Uterus (tissue), 4 donors: ENCODE measurements at places on chromosomes 3 and 15.

DNA sequence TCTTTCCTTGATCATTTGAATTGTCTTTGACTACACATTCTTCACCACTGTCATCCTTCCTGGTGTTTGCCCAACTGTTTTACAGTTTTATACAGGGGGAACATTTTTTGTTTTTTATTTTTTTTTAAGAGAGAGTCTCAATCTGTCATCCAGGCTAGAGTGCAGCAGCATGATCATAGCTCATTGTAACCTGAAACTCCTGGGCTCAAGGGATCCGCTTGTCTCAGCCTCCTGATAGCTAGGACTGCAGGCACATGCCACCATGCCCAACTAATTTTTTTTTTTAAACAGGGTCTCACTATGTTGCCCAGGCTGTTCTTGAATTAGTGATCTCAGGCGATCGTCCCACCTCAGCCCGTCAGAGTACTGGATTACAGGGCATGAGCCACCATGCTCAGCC is 222.6 kb downstream of the BBX start:
- DNase-seq: no peak

GRCh38 chr3:130759692-130760338 is 13.2 kb upstream of the PIK3R4 start:
- no peak for DNase-seq

GRCh38 chr3:105375750-105376511 is 9.2 kb downstream of the ALCAM start:
- no peak for DNase-seq

DNA sequence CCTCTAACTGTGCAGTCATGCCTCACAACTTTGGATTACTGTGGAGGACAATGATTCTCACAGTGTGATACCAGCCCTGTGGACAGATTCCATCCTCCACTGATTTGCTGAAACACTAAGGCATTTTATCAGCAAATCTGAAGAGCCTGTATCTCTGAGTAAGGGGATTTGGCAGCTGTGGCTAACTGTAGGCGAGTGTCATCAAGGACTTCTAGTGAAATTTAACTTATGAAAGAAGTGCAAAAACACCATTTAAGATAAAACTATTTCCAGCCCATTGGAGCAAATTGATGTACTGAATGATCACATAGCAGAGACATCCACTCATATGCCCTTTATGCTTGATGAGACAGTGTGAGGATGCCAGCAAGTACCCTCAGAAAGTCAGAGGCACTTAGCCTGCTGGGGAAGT is 13.9 kb upstream of the TMPRSS7 start:
- DNase-seq: no peak

DNA sequence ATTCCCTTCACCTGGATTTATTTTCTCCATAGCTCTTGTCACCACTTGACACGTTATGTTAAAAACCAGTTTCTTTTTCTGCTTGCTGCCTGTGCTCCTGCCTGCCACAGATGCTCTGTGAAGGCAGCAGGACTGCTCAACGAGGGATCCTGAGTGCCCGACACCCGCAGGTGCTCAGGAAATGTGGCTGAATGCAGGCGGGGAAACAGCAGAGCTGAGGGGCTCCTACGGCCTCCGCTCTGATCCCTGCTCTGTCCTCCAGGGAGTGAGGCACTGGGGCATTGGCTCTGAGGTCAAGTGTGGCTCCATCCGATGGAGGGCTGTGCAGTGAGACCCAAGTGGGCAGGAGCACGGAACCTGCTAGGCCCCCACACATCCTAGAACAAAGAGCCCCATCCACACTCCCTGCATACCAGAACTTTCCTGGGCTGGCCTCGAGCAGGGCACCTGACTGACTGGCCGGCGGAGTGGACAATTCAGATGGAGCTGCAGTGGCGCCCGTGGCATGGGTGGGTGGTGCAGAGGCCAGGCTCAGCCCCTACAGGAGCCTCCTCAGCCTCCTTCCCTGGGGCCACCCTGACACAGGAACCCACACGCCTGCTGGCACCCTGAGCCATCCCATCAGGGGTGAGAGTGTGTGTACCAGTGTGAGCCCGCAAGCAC is 27.9 kb downstream of the IQSEC1 start:
- no peak for DNase-seq

DNA sequence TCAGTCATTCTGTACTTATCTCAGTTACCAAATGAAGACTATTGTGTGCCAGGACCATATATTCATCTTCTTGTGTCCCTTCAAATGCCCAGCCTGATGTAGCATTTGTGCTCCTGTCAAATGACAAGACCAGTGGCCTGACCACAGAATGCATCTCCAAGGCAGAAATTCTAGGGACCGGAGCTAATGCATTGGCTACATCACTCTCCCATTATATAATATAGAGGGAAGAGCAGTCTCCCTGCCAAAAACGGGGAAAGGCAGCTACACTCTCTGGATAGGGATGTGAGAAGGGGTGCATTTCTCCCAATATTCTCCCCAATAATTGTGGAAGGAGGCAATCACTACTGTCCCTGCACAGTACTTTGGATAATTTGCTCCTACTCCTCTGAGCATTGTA is 312.0 kb downstream of the EPHB1 start:
- DNase-seq: no peak

DNA sequence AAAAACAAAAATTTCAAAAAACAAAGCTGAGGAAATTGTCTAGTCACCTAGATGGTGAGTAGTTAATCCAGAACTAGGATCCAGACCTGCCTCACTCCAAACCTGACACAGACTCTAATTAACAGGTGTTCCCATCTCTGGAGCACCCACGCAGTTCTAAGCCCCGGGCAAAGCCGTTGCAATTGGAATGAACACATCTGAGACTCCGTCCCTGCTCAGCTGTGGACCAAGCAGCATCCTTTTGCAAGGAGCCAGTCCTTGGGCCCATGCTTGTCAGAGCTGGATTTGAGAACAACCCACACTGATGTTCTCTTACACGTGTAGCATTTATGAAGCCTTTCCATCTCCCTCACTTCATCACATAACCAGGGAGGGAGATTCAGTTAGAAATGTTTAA is 54.8 kb downstream of the LMCD1 start:
- DNase-seq: no peak

DNA sequence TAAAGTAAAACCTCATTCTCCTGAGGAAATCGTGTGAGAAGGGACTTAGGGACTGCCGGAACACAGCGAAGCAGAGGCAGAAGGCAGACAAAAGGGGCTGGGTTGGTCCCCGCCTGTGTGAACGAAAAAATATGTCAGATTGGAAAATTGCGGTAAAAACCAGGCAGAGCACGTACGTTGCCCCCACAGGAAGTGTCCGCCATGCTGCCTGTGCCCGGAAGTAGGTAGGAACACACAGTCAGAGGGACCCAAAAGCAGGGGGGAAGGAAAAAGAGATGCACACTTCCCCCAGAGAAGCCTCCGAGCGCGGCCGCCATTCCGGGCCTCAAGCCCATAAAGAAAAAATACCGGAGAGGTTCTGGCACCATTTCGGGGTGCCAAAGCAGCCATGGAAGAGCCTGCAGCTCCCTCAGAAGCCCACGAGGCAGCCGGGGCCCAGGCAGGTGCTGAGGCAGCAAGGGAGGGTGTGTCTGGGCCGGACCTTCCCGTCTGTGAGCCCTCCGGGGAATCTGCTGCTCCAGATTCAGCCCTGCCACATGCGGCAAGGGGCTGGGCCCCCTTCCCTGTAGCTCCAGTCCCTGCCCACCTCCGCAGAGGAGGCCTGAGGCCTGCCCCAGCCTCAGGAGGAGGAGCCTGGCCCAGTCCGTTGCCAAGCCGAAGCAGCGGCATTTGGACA is at the start of gene MKRN3:
Gene MKRN3, plus strand, starts transcription at position 280 of the 676 bp plus-strand sequence. Its CDS starts 109 bp downstream, at position 389.
- no peak for DNase-seq

DNA sequence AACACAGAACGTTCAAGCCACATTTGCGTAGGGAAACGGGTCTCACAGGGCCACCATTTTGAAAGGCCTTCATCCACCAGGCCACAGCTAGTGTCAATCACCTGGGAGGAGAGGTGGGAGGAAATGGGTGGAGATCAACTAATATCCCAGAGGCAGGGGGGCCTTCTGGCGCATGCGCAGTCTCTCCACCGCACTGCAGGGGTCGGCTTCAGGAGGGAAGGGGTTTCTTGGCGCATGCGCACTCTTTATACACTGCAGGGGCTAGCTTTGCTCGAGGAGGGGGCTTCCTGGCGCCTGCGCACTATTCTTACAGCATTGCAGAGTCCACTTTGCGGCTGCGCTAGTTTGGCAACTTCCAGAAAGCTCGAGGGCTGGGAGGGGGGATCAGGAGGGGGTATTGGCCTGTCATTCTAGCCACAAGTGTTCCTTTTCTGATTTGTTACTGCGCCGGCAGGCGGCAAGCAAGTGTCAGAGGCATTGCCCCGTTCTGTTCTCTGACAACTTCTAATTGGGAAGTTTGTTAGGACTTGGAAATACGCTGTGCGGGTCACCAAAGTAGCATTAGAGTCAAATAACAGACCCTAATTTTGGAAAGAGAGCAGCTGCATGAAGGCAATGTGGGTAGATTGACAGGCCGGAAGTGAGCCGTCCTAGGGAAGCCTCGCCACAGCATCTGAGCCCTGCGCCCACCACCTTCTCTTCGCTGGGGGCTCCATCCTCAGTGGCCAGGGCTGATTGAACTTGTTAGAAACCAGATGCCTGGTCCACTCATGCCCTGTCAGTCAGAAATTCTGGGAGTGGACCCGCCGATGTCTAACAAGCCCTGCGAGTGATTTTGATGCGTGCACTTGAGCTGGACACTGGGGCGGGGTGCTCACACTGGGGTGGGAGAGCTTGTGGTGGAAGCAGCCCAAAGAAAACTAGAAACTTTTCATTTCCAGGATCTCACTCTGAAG is 173.5 kb upstream of the NDN start:
- no peak for DNase-seq

DNA sequence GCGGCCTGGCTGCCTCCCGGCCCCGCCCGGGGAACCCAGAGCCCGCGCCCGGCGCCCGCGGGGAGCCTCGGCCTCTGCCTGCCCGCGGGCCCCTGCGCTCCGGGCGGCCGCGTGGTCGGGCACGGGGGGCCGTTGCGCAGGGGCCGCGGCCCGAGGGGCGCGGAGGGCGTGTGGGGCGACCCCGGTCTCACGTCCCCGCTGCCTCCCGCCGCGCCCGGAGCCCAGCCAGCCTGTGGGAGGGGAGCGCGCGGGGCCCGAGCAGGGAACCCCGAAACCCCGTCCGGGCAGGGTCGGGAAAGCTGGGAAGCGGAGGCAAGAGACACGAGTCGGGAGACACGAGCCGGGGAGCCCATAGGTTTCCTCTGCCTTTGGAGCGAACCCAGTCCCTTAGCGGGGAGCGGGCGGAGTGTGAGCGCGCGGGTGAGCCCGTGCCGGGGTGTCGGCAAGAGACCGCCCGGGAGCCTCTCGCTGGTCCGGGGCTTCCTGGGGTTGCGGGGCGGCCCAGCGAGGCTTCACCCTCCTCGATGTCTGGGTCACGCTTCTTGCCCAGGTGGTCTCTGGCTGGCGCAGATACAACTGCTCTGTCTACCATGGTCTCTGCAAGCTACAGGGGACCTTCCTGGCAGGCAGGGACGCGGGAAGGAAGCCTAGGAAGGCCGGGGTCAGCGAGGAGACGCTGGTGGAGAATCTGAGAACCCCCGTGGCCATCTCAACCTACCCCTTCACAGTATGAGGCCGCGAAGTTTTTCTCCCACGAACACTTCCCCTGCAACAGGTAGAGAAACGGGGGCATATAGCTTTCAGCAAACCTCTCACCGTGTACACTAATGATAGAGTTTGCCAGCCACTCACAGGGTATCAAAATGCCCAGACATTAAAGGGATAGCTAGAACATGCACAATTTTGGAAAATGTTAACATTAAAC is 586 bp downstream of the LRRK1 start:
- peak; percentile 34 for DNase-seq

GRCh38 chr3:185403002-185403401 is 40.1 kb downstream of the MAP3K13 start:
- no peak for DNase-seq

- no peak for DNase-seq
Observed at GRCh38 chr3:55166576-55167555, 239.0 kb upstream of the LRTM1 start.

GRCh38 chr3:187985647-187986046 is 168.3 kb upstream of the LPP start:
- no peak for DNase-seq

- DNase-seq: no peak
Observed at GRCh38 chr3:48038971-48039481, 22.8 kb upstream of the MAP4 start.
